Activated CD4-positive, CD25-positive, alpha-beta regulatory T cell (primary cell): ENCODE measurements at places on chromosomes 5 and 9.

DNA sequence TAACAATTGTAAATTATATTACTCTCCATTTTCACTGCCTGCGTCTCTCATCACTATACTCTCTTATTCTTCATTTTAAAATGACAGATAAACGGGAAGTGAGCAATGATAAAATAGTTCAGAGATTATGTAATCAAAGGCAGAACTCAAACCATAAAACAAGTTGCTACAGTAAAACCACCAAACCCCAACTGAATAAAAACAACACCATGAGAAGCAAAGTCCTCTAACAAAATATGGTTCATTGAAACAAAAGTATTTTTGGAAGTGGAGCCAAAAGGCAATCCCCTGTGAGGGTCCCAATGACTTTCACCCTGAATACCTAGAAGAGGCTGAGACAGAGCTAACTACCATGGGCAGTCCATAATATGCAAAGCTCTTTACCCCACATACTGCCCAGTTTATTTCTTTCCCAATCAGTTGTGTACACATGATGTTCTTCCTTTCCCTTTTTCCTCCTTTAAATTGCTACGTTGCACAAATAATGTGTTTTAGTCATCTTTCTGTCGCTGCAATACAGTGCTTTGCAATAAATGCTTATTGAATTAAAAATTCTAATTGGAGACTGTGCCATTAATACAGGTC is 64.0 kb upstream of the PTGER4 start:
- DNase-seq, result no peak

GRCh38 chr9:115261656-115262081 is 143.7 kb upstream of the TNC start:
- DNase-seq, result no peak

DNA sequence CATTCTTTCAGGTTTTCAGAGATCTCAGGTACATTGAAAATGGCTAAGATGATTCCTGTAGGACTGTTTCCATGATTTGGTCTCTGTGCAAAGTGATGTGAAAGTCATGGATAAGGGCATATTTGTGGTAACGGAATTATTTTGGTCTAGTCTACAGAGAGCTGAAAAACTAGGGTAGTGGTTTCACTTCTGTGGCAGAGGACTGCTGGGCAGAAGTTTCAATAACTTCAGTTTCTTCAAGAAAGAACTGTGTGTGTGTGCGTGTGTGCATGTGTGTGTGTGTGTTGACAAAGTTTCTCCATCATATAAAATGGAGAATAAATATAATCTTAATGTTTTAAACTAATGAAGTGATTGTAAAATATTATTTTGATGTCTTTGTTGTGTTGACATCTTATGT is 4.3 kb downstream of the CNOT8 start:
- no peak for DNase-seq

DNA sequence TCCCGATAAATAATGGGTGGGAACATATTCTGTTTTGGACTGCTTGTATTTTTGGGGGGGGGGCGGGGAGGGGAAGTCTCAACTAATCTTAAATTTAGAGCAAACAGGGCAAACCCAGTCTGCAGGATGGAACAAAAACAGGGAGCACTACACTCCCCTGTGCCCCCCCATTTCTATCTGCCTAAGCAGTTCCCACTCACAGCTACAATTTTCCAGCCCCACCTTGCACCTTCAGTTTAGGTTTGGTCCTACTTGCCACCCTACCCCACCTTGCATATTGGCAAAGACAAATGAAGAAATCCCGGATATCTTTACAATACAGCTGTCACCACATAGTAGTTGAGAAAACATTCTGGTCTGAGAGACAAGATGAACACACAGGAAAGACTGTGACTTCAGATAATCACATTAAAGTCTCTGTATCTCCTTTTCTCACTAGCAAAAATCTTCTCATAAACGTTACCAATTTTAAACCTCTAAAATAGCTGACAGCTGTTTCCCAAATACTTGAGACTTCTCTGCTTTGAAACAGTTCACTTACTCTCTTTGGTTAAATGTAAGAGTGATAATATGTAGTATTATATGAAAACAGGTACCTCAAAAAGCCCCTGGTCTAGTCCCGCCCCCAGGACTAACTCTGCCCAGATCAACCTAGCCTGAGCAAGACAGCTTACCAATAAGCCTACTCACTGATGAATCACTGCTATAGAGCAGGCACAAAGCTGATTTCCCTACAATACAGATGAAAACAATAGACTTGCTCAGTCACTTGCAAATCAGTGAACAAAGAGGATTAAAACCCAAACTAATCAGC is 5.2 kb upstream of the RAPGEF6 start:
- peak; percentile 4 for DNase-seq

DNA sequence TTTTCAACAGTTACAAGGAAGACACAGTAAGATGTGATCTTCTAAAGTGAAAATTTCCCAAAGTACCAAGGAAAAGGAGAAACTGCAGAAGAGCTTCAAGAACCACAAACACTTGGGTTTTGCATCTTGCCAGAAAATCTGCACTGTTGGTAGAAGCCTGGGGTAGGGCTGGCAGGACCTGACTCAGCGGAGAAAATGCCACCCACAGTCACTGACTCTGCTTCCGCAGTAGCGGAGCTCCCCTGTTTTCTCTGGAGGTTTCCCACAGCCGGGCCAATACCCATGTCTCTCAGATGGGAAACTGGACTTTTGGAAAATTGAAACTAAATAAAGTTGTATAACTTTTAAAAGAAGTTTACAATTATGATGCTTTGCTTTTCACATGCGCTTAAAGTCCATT is 104.2 kb downstream of the MEF2C start:
- no peak for DNase-seq

DNA sequence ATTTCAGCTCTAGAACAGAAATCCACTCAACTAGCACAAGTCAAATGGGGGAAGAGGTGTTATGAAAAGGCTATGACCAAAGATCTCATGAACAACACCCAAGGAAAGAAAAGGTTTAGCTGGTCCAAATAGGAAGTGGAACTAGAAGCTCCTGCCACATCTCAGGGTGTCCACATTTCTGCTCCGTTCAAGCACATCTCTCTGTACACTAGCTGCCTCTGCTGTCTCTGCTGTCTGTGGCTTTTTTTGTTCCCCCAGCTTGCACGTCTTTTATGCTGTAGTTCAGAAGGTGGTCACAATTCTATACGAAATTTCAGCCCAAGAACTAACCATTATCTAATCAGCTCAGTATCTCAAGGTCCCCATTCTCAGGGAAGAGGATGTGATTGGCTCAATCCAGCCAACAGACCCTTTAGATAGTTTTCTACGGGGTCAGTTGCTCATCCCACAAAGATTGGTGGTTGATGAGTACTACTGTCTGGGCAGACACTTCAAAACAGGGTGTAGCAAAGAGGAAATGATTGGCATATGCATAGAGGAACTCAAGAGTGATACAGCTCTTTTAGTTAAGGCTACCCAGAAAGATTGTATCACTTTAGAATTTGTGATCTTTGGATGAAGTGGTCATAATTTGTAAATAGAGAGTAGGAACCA is 44.0 kb downstream of the FANCC start:
- no peak for DNase-seq

GRCh38 chr9:91915524-91916263 is 34.3 kb downstream of the ROR2 start:
- no peak for DNase-seq

DNA sequence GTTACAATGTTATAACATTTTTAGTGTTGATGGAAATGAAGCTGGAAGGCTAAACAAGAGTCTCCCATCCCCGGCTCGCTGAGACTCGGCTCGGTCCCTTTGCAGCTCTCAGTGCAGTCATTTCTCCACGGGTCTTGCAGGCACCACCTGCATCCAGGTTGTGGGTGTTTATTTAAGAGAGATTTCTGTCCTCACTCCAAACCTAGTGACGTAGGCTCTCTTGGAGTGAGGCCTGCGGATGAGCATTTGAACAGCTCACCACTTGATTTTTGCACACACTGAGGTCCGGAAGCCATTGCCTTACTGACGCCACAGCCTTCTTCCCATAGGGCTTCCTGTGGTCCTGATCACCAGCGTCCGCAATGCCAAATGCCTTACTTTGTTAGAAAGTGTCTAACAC is 197.7 kb upstream of the OTULINL start:
- DNase-seq, result no peak

GRCh38 chr5:15080219-15080618 is 208.6 kb upstream of the ANKH start:
- no peak for DNase-seq

- no peak for DNase-seq
Measured at GRCh38 chr5:87347841-87348240, 64.9 kb downstream of the CCNH start.

DNA sequence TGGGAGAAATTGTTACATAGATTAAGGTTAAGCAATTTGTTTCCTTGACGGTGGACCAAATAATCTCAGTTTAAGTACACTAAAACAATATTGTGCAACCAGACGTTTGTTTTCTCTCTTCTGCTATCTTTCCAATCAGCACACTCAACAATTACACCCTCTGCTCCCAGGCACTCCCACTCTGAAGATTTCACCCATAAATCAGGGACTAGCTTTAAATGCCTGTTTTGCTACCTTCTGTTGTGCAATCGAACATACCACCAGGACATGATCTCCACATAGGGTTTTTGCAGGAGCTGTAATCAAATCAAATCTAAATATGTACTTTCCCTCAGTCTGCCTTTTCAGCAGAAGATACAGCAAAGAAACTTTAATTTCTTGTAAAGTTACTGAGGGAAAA is 405.8 kb upstream of the TLE4 start:
- DNase-seq, result no peak

DNA sequence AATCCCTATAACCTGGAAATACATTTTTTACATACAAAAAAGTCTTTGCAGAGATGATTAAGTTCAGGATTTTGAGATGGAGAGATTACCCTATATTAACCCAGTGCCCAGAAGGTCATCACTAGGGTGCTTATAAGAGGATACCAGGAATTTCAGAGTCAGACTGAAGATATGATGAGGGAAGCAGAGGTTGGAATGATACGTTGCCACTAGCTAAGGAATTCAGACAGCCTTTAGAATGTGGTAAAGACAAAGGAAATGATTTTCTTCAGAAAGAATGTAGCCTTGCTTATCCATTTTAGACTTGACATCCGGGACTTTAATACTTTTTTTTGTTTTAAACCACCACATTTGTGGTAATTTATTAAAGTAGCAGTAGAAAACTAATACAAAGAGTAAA is 2176.8 kb upstream of the C9orf72 start:
- DNase-seq, result no peak

DNA sequence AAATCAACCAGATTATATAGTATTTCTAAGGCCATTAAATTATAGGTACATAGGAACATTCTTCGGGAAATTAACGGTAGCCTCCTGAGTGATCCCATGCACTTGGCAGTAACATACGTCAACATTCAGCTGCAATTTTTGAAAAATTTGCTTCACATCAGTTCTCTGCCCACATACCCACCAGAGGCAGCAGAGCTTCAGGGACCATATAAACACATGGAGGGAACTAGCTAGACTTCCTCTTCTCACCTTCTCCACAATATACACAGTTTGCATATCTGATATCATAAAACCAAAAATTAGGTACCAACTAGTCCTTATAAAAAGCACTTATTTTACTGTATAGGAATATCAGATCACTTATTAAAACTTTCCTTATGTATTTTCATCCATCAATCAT is 4.8 kb downstream of the PSIP1 start:
- DNase-seq, result no peak

- DNase-seq, result no peak
Measured at GRCh38 chr5:177319913-177320588, 8.4 kb upstream of the MXD3 start.

DNA sequence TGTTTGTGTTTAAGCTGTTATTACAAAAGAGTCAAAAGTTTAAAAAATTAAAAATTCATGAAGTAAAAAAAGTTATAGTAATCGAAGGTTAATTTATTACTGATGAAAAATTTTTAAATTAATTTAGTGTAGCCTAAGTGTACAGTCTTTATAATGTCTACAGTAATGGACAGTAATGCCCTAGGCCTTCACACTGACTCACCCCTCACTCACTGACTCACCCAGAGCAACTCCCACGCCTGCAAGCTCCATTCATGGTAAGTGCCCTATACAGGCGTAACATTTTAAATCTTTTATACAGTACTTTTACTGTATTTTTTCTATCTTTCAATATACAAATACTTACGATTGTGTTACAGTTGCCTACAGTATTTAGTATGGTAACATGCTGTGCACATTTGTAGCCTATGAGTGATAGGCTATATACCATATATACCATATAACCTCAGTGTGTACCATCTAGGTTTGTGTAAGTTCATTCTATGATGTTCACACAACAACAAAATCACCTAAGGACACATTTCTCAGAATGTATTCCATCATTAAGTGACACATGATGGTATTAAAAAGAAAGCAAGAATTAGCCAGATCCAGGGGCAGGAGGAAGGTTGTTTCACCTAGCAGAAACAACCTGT is 40.1 kb downstream of the DCAF10 start:
- DNase-seq, result no peak

DNA sequence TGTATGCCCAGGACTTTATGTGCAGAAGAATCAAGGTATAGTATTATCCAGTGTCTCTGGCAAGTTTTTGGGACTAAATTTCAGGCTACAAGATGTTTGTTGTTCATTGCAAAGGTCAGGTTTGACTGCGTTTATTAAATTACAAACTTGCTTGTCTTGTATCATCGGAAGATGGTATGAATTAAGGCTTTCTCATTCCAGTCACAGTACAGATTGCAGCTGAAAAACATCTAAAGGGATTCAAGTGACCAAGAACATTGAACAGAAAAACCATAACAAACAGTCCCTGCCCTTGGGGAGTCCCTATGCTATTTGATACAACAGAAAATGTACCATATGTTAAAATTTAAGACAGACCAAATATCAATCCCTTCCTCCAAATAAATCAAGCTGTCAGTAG is 244.7 kb upstream of the TNC start:
- no peak for DNase-seq

- DNase-seq, result no peak
Measured at GRCh38 chr9:131382850-131383729, 10.8 kb upstream of the PRRC2B start.

- no peak for DNase-seq
Measured at GRCh38 chr9:109409773-109410397, 88.2 kb downstream of the PTPN3 start.

DNA sequence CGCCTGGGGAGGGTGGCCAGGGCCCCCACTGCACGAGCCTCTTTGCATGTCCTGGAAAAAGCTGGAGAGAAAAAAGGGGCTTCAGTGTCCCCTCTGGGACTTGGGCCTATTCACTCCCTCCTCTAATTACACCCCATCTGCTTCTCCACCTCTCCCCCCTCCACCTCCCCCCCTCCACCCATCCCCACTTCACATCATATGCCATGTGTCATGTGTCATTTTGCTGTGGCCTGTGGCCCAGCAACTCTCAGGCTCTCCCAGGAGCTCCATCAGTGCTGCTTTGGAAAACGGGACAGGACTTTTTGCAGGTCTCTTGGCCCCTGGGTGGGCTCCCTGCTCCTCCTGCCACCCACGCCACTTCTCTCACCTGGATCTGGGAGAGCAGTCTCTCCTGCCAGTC is 68.7 kb downstream of the NTNG2 start:
- no peak for DNase-seq

- no peak for DNase-seq
Measured at GRCh38 chr9:12889402-12890106, 114.7 kb downstream of the LURAP1L start.

DNA sequence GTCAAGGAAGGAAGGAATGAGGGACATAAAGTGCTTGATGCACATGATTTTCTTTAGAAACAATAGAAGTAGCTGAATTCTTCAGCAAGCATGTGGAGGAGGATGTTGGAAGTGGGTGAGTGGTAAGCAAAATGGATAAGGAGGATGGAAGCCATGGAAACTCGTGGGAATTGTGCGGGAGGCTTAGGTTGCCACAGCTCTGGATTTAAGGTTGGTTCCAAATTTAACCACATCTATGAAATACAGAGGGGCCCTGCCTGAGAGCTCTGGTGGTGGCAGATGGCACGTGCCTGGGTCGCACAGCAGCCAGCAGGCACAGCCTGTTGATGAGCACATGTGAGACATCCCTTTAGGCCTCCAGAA is 284.7 kb downstream of the SMARCA2 start:
- DNase-seq, result no peak
